ENCODE measurements at places on chromosomes 13 and 19.

DNA sequence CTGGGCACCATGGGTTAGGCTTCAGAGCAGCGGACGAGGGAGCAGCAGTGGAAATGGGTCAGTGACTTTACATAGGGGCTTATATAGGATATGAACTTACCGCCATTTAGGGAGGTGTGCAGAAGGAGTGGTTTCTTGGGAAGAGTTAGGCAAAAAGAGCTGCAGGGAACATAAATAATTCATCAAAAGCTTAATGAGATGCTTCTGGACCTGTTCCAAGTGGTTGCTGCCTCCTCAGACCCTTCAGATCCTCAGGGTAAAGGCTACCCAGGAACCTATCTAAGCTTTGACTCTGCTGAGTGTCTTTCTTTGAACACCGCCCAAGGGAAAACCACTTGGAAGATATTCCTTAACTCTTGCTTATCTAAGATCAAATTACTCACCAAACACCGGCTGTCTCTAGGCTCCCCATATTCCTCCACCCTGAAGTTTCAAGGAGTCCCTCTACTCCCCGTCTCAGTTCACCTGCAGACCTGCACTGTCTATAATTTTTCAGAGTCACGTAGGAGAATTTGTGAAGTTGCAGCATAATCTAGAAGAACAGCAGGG is at the start of gene IGFL4:
IGFL4 (minus strand) TSS at position 51 of the 549 bp plus-strand sequence; CDS start at position 11, 40 bp downstream.
- H3K4me3 ChIP-seq, result no peak within 1 kb of the TSS
- DNase-seq, result no peak
- H3K27me3 ChIP-seq, result no peaks in the 10 kb centered on the region
- no peak within 1 kb of the TSS for H3K27ac ChIP-seq

DNA sequence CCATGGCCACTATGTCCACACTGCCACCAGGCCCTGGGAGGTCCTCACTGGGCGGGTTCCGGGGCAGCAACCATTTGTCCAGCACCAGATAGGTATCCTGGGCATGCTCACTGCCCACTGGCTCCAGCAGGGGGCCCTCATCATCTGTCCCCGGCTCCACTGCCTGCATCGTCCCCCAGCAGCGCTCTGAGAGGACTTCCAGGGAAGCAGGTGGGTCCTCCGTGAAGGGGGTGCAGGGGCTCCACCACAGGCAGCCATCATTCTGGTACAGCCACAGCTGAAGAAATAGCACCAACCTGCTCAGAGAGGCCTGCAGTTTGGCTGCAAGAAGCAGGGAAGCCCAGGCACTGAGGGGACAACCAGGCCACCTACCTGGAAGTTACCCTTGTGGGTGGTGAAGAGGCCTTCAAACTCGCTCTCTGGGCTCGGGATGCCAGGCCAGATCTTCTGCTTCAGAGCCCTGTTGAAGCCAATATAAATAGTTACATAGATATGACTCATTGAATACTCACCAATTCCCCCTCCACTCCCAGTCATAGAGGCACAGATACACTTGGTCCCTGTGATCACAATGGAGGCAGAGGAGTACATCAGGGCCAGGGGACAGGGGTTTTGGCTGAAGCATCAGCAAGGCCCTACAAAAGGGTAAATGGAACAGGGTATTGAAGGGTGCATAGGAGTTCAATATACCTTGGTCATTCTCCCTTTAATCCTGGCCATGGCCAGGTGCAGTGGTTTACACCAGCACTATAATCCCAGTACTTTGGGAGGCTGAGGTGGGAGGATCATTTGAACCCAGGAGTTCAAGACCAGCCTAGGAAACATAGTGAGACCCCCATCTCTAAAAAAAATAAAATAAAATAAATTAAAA is 4.1 kb downstream of the SWSAP1 start:
- H3K4me3 ChIP-seq, result no peak overlapping the region
- no peaks in the 10 kb centered on the region for H3K36me3 ChIP-seq
- DNase-seq, result peak; percentile 77
- H3K4me1 ChIP-seq, result peaks cover 61% of the 10 kb centered on the region

- peak within 1 kb of the TSS; percentile 92 for H3K4me3 ChIP-seq
- H3K27ac ChIP-seq, result peak within 1 kb of the TSS; percentile 92
- no peak for DNase-seq
These were observed at the start of gene ZNF580 for GRCh38 chr19:55640577-55641425. Gene ZNF580, plus strand, starts transcription at chr19:55641002. Its CDS starts 1,507 bp downstream, at chr19:55642509.

GRCh38 chr13:109152941-109153340 is 523.5 kb downstream of the MYO16 start:
- no peaks in the 10 kb centered on the region for H3K36me3 ChIP-seq
- peaks cover 9% of the 10 kb centered on the region for H3K4me1 ChIP-seq
- no peak overlapping the region for H3K4me3 ChIP-seq
- H3K27ac ChIP-seq, result no peak overlapping the region

DNA sequence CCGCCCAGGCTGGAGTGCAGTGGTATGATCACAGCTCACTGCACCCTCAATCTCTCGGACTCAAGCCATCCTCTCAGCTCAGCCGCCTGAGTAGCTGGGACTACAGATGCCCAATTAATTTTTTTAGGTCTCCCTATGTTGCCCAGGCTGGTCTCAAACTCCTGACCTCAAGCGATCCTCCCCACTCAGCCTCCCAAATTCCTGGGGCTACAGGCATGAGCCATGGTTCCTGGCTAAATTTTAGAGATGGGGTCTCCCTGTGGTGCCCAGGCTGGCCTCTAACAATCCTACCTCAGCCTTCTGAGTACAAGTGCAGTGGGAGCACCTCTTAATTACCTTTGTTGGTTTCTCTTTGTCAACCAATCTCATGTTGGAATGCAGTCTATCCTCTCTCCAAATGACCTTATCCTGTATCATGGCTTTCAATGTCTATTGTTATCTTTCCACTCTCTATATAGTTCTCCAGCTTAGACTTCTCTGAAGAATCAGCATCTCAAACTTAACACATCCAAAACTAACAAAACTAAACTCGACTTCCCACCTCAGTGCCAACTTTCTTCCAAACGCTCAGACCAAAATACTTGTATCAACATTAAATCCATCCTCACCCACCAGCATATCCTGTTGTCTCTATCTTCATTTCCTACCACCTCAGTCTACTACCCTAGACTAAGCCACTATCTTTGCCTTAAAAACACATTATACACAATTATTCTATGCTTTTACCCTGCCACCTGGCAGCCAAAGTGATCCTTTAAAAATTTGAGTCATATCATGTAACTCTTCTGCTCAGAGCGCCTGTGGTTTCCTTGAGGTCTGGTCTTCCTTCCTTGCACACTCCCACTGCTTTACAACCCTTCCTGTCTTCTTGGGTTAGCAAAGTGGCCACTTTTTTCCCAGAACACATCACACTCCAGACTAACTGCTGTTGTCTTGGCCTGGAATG is 6.7 kb downstream of the TPT1 start:
- H3K27ac ChIP-seq, result no peak overlapping the region
- no peak for DNase-seq
- H3K27me3 ChIP-seq, result no peaks in the 10 kb centered on the region
- no peak overlapping the region for H3K4me3 ChIP-seq

- no peaks in the 10 kb centered on the region for H3K27me3 ChIP-seq
- H3K27ac ChIP-seq, result no peak overlapping the region
- H3K36me3 ChIP-seq, result no peaks in the 10 kb centered on the region
- no peak for DNase-seq
These were observed 25.1 kb downstream of the PPP1R37 start for GRCh38 chr19:45118106-45118505.

GRCh38 chr13:104491916-104492315 is 1425.7 kb upstream of the SLC10A2 start:
- H3K4me3 ChIP-seq, result no peak overlapping the region
- no peaks in the 10 kb centered on the region for H3K4me1 ChIP-seq
- no peaks in the 10 kb centered on the region for H3K27me3 ChIP-seq

- peaks cover 93% of the 10 kb centered on the region for H3K27me3 ChIP-seq
- DNase-seq, result no peak
- no peaks in the 10 kb centered on the region for H3K36me3 ChIP-seq
- no peaks in the 10 kb centered on the region for H3K4me1 ChIP-seq
- no peak overlapping the region for H3K27ac ChIP-seq
- no peak overlapping the region for H3K4me3 ChIP-seq
These were observed 1.8 kb downstream of the SHISA7 start for GRCh38 chr19:55441319-55441691.

GRCh38 chr19:4054441-4055208 is 12.1 kb downstream of the ZBTB7A start:
- H3K4me1 ChIP-seq, result peaks cover 58% of the 10 kb centered on the region
- H3K36me3 ChIP-seq, result peaks cover 41% of the 10 kb centered on the region
- no peak overlapping the region for H3K27ac ChIP-seq
- no peak for DNase-seq
- no peaks in the 10 kb centered on the region for H3K27me3 ChIP-seq
- no peak overlapping the region for H3K4me3 ChIP-seq

GRCh38 chr13:72839831-72840426 is 58.0 kb downstream of the PIBF1 start:
- H3K4me3 ChIP-seq, result no peak overlapping the region
- no peaks in the 10 kb centered on the region for H3K4me1 ChIP-seq
- peaks cover 17% of the 10 kb centered on the region for H3K36me3 ChIP-seq
- no peaks in the 10 kb centered on the region for H3K27me3 ChIP-seq
- DNase-seq, result no peak
- H3K27ac ChIP-seq, result no peak overlapping the region

- no peak overlapping the region for H3K27ac ChIP-seq
- H3K4me3 ChIP-seq, result no peak overlapping the region
- H3K4me1 ChIP-seq, result no peaks in the 10 kb centered on the region
These were observed 106.7 kb downstream of the KDM4B start for GRCh38 chr19:5075597-5075996.

DNA sequence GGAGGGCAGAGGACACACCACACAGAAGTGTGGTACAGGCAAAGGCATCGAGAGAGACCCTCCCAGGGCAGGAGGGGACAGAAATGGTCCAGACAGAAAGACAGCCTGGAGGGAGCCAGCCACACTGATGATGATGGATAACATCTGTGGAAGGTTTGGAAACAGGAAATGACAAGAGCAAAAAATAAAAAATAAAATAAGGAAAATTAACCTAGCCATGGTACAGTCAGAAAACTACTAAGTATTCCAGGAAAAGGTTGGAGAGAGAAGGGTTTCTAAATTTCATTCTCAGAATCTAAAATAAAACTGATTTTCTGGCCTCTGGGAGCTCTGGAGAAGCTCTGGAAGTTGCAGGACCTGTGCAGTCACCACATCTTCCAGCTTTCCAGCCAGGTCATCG is 115.2 kb upstream of the VSTM2B start:
- DNase-seq, result no peak
- no peaks in the 10 kb centered on the region for H3K4me1 ChIP-seq
- no peak overlapping the region for H3K27ac ChIP-seq
- H3K27me3 ChIP-seq, result peaks cover 8% of the 10 kb centered on the region
- no peak overlapping the region for H3K4me3 ChIP-seq

DNA sequence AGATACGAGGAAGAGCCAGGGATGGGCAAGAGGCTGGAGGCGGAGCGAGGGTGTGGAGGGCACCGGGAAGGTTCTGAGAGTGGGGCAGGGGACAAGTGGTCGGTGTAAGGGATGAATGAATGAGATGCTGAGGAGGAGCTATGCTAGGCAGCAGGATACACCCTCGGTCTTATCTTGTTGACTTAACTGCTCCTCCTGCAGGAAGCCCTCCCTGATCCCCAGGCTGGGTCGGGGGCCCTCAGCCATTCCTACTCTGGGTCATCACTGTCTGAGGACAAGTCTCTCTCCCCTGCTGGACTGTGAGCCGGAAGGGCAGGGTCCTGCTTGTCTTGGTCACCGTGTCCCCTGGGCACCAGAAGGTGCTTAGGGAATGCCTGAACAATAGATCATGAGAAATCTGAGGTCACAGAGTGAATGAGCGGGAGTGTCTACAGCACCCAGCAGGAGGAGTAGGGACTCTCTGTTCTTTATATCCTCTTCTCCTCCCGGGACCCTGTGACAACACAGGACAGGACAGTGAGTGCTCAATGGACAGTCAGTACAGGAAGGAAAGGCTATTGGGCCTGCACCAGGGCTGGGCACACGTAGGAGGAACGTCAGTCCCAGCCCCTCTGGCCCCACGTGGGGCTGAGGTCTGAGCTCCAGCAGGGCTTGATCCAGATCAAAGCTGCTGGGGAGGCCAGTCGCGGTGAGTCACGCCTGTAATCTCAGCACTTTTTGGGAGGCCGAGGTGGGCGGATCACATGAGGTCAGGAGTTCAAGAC is 6.5 kb downstream of the NKPD1 start:
- no peak overlapping the region for H3K4me3 ChIP-seq
- H3K4me1 ChIP-seq, result peaks cover 25% of the 10 kb centered on the region
- peaks cover 88% of the 10 kb centered on the region for H3K27me3 ChIP-seq
- no peak overlapping the region for H3K27ac ChIP-seq
- no peaks in the 10 kb centered on the region for H3K36me3 ChIP-seq

- DNase-seq, result no peak
- no peaks in the 10 kb centered on the region for H3K4me1 ChIP-seq
- H3K36me3 ChIP-seq, result no peaks in the 10 kb centered on the region
- H3K27me3 ChIP-seq, result no peaks in the 10 kb centered on the region
- no peak overlapping the region for H3K27ac ChIP-seq
These were observed 34.8 kb downstream of the SLC10A2 start for GRCh38 chr13:103031332-103031873.

DNA sequence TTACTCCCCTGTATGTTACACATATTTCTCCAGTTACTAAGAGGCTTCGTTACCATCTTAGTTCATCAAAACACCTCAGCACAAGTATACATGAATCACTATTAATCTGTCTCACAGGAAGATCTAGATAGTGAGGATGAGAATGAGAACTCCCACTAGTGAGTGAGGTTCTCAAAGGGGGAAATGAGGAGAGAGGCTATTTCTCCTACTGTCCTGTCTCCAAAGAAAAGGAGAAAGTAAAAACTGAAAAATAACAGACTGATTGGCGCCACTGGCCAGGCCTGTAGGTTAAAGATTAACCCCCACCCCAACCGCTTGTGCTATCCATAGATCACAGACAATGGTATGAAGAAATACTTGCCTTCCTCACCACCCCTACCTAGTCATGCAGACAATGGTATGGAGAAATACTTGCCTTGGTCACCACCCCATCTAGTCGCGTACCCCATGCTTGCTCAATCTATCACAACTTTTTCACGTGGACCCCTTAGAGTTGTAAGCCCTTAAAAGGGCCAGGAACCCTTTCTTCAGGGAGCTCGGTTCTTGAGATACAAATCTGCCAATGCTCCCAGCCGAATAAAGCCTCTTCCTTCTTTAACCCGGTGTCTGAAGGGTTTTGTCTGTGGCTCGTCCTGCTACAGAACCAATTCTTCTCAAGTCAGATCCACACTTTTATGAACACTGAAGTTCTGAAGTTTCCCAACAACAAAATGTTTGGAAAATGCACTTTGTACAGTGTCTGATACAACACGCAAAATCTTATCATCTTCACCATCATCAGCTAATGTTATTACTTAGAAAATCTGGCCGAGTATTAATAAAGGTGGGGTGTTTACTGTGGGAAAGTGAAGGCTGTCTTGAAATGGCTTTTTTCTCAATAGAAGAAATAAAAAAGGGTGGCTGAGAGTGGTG is 598.1 kb downstream of the UQCRFS1 start:
- H3K27me3 ChIP-seq, result no peaks in the 10 kb centered on the region
- no peak overlapping the region for H3K4me3 ChIP-seq
- DNase-seq, result no peak
- H3K27ac ChIP-seq, result no peak overlapping the region
- H3K36me3 ChIP-seq, result no peaks in the 10 kb centered on the region

- no peak for DNase-seq
- H3K4me1 ChIP-seq, result no peaks in the 10 kb centered on the region
- no peak overlapping the region for H3K27ac ChIP-seq
These were observed 10.2 kb upstream of the EMC10 start for GRCh38 chr19:50465986-50466705.
